Right atrium auricular region (tissue), 2 donors: ENCODE measurements at places on chromosomes 4 and X.

- no peak for DNase-seq
These were observed 8.7 kb downstream of the GUCY2F start for GRCh38 chrX:109472939-109473735.

GRCh38 chr4:128525387-128525786 is 237.8 kb upstream of the PGRMC2 start:
- no peak for DNase-seq

- no peak for DNase-seq
These were observed 174.7 kb upstream of the GPRIN3 start for GRCh38 chr4:89482251-89482650.

DNA sequence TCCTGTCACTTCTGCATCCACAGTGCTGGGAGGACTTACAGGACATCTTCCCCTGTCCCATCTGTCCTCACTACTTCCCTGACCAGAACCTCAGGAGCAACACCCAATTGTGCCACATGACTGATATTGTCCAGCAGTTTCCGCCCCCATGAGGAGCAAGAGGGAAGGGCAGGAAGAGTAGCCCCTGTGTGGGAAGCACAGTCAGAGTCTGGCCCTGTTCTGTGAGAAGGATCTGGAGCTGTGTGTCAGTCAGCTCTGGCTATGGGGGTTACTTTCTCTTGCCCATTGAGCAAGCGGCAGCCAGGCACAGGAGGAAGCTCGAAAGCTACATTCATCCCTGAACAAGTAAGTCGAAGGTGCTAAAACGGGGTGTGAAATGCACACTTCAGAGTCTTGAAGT is 14.8 kb upstream of the TRIM60 start:
- no peak for DNase-seq

DNA sequence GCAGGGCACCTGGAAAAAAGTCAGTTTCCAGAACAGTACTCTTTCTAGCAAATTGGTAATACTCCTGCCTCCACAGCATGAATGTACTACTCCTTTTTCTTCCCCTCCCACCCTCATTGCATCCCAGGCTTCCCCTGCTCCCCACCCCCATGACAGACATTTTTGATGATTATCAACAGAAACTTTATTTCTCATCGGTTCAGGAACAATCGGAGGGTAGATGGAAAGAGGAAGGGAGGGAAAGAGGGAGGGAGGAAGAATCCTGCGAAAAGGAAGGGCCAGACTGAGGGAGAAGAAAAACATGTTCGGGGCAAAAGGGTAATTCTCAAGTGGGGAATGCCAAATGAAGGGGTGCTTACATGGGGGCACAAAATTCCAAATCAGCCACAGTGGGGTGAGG is 705 bp upstream of the CXorf65 start:
- no peak for DNase-seq

DNA sequence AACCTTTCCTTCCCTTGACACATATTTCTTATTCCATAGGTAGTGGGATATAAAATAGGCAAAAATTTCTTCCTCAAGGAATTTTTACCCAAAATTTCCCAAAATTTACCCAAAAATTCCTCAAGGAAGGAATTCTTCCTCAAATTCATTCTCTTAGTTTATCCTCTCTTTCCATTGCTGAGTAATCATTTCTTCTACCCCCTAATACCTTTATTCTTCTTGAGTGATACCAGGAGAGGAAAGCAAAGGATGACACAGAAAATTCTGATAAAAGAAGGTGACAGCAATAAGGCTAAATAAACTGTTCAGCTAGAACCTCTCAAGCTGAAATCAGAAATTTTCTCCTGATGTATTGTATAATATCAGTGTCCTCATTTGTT is 191.4 kb upstream of the MAB21L2 start:
- DNase-seq: no peak

- peak; percentile 82 for DNase-seq
These were observed 111.6 kb downstream of the DHX15 start for GRCh38 chr4:24472514-24473308.

GRCh38 chr4:178165951-178166308 is 723.7 kb upstream of the AGA start:
- no peak for DNase-seq

DNA sequence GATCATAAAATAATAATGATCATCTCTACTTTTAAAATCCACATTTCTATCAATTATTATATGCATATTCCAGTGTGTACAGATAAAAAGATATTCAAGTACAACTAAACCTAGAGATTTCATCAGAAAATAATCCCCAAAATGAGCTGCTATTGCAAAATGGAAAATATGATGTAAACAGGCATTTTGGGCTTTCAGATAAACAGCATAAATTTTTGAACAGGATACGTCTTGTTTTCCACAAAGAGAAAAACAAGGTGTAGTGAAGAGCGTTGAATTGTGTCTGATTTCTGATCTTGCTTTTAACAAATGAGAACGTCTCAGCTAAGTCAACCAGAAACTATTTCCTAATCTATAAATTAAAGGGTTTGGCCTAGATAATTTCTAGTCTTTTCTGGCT is 349.6 kb upstream of the FTHL17 start:
- DNase-seq: no peak

- no peak for DNase-seq
These were observed 91.5 kb downstream of the HTR2C start for GRCh38 chrX:114675365-114675764.

GRCh38 chrX:24025741-24026403 is 1.1 kb downstream of the KLHL15 start:
- peak; percentile 61 for DNase-seq

DNA sequence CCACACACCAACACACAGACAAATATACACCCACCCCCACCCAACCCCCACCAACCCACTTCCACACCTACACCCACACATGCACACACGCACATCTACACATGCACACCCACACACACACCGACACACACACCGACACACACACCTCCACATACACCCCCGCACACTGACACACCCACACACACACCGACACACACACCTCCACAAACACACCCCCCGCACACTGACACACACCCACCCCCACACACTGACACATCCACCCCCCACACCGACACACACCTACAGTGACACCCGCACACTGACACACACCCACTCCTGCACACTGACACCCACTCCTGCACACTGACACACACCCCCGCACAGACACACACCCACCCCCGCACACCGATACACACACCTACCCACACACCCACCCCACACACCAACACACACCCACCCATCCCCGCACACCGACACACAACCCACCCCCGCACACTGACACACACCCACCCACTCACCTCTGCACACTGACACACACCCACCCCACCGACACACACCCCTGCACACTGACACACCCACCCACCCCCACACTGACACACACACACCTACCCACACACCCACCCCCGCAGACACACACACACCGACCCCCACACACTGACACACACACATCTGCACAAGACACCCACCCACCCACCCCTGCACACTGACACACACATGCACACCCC is 31.1 kb downstream of the FGFRL1 start:
- no peak for DNase-seq

DNA sequence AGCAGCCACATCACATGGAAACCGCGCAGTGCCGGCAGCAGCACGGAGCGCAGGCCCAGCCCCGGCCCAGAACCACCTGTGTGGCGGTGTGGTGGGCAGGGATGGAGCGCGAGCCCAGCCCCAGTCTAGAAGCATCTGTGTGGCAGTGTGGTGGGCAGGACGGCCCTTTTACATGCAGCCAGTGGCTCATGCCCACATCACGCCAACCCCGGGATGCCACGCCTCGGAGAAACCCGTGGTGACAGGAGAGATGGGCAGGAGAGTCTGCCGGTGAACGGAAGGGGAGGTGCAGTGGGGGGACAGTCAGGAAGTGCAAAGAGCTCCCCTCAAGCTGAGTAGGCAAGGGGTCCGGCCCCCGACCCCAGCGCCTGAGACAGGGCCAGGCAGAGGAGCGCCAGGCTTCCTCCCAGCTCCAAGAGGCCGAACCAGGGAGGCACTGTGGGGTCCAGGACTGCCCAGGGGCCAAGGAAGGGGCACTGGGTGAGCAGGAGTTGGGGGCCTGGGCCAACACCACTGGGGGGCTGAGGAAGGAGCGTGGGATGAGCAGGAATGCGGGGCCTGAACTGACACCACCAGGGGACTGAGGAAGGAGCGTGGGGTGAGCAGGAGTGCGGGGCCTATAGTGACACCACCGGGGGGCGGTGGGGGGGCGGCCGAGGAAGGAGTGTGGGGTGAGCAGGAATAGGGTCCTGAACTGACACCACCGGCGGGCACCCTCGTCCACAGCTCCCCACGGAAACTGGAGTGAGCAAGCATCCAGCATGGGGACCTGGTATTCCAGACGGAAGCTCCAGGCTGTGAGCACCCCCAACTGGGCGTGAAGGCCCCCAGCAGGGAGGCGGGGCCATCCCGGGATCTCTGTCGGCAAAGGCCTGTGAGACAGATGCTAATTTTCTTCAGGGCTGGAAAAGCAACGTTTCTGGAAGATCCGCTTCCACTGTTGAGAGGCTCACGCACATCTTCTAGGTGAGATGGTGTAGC is 28.8 kb downstream of the GAK start:
- DNase-seq: no peak

DNA sequence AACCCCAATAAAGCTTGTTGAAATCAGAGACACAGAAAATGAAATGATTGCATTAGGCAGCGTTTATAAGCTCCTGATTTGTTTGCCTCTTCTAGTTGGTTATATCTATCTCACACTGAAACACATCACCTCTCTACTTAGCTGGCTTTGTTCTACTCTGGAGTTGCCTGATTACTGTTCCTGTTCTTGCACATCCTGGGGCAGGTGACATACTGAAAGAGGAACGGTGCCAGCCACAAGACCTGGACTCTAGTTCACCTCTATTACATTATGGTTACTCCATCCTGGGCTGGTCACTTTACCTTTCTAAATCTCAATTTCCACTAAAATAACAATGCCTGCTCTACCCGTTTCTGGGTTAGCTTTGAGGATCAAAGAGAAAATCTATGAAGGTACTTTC is 47.9 kb downstream of the TRIM2 start:
- DNase-seq: no peak
